NCI-H2171 (cell line): ENCODE measurements at places on chromosomes 6 and 20.
A peak's percentile ranks its signal among the peaks of the same experiment; 100 is the strongest.

DNA sequence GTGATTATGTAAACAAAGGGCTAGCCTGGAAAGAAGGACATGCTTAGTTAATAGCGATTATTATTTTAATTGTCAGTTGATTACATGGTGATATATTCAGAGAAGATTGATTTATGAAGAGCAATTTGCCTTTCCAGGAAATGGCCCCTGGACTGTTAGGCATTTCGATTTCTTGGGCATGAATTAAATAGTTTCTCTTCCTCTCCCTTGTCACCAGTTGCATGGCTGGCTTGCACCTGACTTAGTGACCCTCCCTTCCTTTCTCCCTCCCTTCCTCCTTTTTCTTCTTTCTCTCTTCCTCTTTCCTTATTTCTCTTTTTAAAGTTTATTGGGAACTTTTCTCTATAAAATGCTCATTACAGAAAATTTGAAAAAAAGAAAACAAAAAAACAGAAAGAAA lies 235.4 kb downstream of the CDC5L start:
- DNase-seq, result no peak

DNA sequence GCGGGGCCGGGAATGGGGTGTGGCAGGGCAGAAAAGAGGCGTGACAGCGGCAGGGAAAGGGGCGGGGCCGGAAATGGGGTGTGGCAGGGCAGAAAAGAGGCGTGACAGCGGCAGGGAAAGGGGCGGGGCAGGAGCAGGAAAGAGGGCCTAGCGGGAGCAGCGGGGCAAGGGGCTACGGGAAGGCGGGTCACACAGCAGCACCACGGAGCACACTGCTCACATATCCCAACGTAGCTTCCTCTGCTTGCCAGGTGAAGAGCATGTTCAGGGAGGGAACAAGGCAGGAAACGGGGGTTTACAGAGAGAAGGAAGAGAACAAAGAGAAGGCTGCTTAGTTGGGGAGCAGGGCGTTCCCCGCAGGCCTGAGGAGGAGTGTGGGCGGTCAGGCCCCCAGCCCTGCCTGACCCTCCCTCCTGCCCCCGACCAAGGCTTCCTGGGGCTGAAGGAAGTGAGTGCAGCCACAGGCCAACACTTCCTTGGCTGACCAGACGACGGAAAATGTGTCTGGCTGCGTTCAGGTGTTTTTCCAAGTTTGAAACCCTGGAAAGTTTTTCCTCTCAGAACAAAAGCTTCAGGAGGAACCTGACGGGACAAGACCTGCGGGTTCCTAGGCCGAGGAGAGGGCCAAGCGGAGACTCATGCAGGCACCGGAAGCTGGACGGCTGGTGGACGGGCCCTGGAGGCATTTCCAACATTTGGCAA lies 13.8 kb downstream of the UCKL1 start:
- peak; percentile 30 for DNase-seq

- no peak for DNase-seq
Measured at GRCh38 chr6:45187836-45188235, 140.3 kb upstream of the RUNX2 start.

- DNase-seq, result no peak
Measured at GRCh38 chr20:18637224-18637623, 49.4 kb downstream of the DTD1 start.

GRCh38 chr6:169912266-169913095 lies 161.1 kb downstream of the ERMARD start:
- no peak for DNase-seq

DNA sequence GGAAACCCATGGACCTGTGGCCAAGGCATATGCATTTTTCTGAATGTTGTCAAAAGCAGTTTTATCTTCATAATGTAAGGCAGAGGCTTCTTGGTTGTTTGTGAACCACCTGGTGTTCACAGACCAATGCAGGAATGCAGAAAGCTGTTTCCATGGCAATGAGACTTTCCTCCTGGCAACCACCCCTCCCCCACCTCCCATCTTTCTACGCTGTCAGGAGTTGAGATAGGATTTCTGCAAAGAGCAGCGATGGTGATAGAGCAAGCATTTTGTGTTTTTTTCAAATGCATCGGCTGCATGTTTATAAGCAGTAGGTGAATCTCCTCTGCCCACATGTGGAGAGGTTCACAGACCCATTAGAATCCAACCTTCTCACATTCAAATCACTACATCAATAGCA lies 114.1 kb upstream of the SMLR1 start:
- DNase-seq, result no peak

- no peak for DNase-seq
Measured at GRCh38 chr20:4709261-4710105, 12.2 kb upstream of the PRND start.
